ENCODE measurements at places on chromosomes 3 and 15.
A peak's percentile ranks its signal among the peaks of the same experiment; 100 is the strongest.

- no peak for DNase-seq
Observed at GRCh38 chr3:173501931-173502489, 104.5 kb downstream of the NLGN1 start.

DNA sequence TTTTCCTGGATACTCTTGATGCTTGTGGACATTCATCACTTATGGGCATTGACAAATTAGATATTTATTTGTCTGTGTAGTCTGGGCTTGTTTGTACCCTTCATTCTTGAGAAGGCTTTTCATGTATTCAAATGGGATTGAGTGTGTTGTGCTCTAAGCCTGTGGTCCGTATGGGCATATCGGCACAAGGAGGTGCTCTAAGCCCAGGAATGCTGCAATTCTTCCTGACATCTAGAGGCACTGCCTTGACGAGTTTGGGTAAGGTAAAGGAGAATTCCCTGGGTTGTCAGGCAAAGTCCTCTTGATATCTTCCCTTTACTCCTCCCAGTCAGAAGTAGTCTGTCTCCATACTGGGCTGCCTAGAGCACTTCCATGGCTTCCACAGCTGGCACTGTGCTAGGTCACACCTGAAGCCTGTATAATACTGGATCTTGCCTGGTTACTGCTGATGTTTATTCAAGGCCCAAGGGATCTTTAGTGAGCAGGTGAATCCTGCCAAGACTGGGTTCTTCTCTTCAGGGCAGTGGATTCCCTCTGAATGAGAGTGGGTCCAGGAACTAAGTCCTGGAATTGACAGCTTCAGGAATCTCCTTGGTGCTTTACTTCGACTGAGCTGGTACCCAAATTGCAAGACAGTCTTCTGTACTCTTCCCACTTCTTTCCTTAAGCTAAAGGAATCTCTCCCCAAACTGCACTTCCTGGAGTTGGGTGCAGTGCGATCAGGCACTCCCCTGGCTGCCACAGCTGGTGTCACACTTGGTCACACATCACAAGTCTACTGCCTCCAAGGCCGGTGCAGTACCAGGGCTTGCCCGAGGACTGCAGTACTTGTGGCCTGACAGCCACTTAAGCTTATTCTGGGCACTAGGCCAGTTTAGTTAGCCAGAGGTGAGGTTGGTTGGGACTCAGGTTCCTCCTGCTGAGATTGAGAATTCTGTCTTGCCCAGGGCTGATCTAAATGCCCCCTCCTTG is 46.0 kb downstream of the GALK2 start:
- no peak for DNase-seq

DNA sequence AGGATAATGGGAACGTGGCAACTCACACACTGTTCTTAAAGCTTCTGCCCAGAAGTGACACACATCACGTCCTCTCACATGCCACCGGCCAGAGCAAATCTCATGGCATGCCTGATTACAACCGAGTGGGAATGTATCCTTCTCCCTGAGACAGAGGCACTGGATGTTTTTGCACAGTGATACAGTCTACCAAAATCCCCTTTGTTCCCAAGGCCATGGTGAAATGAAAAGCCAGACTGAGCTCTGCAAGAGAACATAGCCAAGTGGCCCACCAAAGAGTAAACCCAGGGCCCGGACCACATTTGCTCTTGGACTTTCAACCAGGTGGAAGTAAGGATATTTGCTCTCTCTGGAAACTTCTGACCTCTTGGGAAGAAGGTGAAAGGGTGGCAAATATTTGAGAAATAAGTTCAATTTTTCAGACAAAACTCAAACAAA is 186.2 kb upstream of the STT3B start:
- DNase-seq, result no peak

DNA sequence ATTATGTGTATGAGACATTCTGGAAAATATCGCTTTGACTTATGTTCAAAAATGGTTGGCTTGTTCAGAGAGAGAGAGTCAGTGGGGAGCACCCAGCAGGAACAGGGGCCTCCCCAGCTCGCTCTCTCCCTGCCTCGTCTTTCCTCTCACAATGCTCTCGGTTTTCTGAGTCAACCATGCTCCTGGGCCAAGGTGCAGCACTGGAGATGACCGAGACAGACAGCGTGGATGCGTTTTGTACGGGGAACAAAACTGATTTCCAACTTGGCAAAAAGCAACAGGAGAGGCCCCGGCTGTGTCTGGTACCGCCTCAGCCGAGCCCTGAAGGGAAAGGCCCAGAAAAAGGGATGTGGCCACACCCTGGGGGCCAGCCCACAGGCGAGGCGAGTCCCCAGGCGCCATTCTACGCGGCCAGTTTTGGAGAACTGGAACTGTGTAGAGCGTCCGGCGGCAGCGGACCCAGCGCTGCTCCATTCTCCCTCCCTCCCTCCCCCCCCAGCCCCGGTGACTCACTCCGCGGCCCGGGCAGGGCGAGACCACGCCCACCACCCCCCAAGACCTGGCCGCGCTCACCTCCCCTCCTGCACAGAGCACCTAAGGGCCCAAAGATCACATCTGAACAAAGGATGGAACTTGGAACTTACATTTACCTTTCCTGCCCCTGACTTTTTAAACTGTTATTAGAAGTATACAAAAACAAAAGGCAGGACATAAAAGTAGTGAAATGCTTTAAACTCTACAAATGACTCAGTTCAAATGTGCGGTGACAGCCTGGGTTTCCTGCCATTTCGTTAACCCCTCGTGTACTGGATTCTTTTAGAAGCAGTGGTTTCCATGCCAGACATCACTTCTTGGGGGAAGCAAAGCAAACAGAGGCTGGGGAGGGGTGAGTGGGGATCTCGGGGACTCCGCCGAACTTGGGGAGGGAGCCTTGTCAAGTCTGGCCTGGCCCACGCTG is 12.7 kb downstream of the ATP10A start:
- peak; percentile 94 for DNase-seq

GRCh38 chr3:129526121-129526900 is 2.1 kb upstream of the RHO start:
- no peak for DNase-seq

GRCh38 chr15:57878573-57878972 is 172.1 kb downstream of the POLR2M start:
- no peak for DNase-seq

DNA sequence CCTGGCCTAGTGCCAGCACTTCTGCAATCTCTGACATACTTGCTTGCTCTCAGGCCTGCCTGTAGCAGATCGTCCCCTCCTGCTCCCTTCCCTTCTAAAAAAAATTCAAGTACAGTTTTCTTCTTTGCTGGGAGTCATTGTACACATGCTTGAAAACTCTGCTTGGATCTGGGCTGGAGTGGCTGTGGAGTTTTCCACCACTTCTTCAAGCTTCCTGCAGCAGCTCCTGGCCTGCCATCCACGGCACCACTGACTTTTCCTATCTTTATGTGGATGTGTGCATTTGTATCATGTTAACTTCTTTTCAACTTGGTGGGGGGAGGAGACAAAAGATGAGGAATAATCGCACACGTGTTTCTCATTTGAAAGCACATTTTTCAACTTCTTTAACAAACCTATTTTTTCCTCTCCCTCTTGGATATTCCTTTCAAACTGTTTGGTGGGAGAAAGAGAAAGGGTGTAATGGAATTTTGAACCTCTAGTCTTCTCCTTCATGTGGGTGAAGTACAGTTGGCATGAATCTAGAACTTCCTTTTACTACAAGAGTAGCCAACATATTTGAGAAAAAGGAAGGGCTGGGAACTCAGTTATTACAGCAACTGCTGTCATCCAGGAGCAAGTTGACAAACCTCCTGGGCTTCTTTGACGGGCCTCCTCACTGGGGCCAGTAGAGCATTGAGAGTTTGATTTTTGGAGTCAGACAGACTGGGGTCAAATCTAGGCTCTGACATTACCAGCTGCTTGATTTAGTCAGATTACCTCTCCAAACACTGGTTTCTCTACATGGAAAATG is 61.2 kb upstream of the LRTM1 start:
- DNase-seq, result peak; percentile 86

GRCh38 chr3:1442271-1442670 is 349.4 kb downstream of the CNTN6 start:
- DNase-seq, result no peak

- no peak for DNase-seq
Observed at GRCh38 chr3:177820683-177821316, 623.5 kb upstream of the TBL1XR1 start.

- DNase-seq, result peak; percentile 61
Observed at GRCh38 chr15:64105113-64105704, 9.4 kb downstream of the SNX1 start.

GRCh38 chr3:125443923-125444322 is 68.8 kb upstream of the ZNF148 start:
- DNase-seq, result no peak

- no peak for DNase-seq
Observed at GRCh38 chr15:50883903-50884302, 24.6 kb upstream of the AP4E1 start.

- DNase-seq, result no peak
Observed at GRCh38 chr3:63328365-63328764, 50.3 kb downstream of the SYNPR start.

- DNase-seq, result no peak
Observed at GRCh38 chr3:107217172-107217571, 160.1 kb upstream of the CCDC54 start.

GRCh38 chr3:156741935-156742334 is 67.5 kb downstream of the TIPARP start:
- DNase-seq, result no peak

Data from lower leg skin (tissue), 4 donors.